Cortex of kidney (tissue), 1 donor: ENCODE measurements at places on chromosomes 16 and 17.

DNA sequence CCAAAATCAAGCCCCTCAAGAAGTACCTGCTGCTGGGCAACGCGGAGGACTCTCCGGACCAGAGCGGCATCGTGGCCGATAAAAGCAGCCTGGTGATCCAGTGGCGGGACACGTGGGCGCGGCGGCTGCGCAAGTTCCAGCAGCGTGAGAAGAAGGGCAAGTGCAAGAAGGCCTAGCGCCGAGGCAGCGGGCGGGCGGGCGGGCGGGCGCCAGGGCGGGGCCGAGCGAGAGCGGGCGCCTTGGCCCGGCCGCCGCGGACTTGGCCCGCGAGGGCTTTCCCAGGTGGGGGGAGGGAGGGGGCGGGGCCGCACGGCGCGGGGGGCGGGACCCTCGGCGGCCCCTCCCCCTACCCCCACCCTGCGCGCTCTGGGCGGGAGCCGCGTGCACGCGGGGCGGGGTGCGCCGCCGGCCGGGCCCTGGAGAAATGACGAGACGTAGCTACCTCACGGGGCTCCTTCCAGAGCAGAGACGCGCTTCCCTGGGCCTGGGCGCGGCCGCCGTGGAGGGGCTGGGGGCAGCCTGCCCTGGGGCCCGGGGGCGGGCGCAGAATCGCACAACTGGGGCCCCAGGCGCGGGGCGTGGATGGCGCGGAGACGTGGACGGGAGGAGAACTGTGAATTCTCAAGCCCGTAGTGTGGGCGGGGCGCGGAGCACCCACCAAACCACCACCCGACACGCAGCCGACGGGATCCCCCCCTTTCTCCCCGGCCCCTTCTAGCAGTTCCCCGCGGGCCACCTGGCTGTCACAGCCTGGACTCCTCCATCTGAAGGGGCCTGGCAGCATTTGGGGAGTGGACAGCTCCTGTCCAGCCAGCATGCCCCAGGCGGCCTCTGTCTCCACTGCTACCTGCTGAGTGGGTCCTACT, 218.7 kb downstream of the NTN1 start:
- peak; percentile 33 for DNase-seq

GRCh38 chr16:78288888-78289287, 189.4 kb downstream of the WWOX start:
- DNase-seq: no peak

- no peak for DNase-seq
Measured at GRCh38 chr16:30637944-30638343, 12.8 kb upstream of the PRR14 start.

- DNase-seq: no peak
Measured at GRCh38 chr17:60159479-60159866, 9.7 kb downstream of the CA4 start.

GRCh38 chr17:30573603-30574175, 96.5 kb downstream of the GOSR1 start:
- DNase-seq: no peak
